ENCODE measurements at places on chromosomes 12 and 14.

DNA sequence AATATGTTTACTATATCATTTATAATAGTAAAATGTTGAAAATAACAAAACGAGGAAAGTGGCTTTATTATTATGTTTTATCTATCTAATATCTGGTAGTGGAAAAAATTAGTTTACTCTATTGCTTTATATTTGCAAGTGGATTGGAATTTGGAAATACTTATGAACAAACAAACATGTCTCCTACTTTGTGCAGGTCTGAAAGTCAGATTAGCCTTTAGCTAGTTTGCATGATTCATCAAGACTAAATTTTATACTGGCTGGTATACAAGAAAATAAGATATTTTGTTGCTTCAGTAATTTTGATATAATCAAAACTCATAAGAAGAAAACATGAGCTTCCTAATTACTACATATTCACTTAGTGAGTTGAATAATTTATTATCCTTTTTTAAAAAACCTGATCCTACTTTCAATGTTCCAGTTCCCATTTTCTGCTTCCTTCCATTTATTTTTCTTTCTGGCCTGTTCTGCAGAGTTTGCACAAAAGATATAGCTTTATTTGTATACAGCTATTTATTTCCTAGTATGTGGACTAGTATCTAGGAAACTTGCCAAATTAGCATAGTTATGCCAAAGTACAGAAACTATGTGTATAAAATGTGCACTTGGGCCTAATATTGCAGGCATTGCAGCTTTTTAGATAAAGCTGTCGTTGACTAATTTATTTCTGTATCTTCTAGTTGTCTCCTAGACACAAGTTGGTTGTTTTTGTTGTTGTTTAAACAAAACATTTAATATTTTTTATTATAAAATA, 122.0 kb downstream of the AKAP6 start:
- DNase-seq, result no peak

DNA sequence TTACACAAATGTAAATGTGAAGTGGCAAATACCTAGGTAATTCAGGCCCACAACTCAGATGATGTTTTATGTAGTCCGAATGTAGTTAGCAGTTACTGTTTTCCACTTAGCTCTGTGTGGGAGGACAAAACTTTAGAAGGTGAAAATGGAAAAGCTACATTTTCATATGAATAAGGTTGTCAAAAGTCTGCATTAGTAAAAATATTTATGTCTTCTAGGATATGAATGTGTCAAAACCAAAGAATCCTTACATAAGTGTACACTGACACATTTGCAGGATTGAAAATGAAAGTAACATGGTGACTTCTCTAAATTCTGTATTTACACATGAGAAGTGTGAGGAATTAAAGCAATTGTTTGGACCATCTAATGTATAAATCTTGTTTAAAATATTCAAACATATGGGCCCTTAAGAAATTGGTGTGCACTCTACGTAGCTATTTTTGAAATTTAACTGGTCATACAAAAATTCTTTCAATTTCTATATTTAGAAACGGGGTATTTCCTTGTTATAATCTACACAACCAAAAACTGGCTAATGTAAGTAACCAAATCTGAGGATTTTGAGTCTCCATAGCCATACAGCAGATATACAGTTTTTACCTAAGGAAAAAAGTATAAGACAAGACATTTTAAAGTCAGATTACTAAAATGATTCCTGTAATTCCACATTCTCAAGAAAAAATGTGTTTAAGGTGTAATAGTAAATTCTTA, 5.4 kb downstream of the CDKN1B start:
- peak; percentile 56 for DNase-seq

GRCh38 chr12:62917926-62918325, 17.0 kb downstream of the PPM1H start:
- DNase-seq, result no peak

GRCh38 chr12:83172866-83173649, 486.4 kb downstream of the TMTC2 start:
- no peak for DNase-seq

GRCh38 chr12:96812153-96812552, 94.9 kb upstream of the NEDD1 start:
- no peak for DNase-seq

DNA sequence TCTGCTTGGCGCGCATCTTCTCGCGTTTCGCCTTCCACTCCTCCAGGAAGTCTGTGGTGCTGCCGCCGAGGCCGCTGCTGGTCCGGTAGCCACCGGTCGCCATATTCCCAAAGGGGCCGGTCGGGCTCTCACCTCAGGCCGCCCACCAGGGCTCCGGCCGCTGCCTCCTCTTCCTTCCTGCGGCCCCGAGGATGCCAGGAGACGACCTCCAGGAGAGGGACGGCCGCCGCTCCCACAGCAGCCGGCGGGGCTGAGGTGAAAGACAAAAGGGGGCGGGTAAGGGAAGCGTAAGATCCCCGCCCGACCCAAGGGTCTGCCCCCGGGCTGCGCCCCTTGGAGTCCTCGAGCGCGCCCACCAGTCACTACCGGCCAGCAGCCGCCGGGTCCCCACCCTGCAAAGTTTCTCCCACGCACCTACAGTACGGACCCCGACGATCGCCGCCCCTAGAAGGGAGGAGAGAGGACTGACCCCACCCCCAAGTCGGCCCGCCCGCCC, 574 bp downstream of the PAWR start:
- DNase-seq, result peak; percentile 53

DNA sequence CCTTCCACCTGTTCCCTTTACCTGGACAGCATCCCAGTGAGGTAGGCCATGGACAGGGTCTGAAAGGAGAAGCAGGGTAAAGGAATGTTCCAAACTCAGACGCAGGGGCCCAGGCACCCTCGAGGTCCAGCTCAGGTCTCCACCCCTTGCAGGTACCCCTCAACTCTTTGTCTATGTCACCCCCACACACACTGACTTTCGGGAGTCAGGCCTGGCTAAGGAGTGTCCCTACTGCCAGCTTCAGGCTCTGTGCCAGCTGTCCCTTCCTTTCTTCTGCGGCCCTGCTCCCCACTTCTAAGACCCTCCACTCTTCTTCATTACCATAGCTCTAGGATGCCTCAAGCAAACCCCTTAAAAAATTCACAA, 13.6 kb downstream of the FAIM2 start:
- DNase-seq, result no peak

DNA sequence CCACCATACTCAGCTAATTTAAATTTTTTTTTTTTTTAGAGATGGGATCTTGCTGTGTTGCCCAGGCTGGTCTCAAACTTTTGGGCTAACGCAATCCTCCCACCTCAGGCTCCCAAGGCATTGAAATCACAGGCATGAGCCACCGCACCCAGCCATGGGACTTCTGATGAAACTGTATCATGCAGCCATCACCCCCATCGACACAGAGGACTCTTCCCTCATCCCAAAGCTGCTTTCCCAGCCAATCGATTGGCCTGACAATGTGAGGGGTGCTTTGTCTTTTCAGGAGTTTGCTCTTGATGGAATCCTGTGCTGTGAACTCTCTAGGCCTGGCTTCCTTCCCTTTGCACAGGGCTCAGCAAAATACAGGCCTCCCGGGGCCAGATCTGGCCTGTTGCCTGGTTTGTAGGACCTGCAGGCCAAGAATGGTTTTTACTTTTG, 59.6 kb upstream of the NCOR2 start:
- DNase-seq, result no peak

- no peak for DNase-seq
Observed at GRCh38 chr12:111444925-111445725, 39.4 kb downstream of the SH2B3 start.

GRCh38 chr14:21149641-21150367, 6.1 kb downstream of the OR5AU1 start:
- no peak for DNase-seq

DNA sequence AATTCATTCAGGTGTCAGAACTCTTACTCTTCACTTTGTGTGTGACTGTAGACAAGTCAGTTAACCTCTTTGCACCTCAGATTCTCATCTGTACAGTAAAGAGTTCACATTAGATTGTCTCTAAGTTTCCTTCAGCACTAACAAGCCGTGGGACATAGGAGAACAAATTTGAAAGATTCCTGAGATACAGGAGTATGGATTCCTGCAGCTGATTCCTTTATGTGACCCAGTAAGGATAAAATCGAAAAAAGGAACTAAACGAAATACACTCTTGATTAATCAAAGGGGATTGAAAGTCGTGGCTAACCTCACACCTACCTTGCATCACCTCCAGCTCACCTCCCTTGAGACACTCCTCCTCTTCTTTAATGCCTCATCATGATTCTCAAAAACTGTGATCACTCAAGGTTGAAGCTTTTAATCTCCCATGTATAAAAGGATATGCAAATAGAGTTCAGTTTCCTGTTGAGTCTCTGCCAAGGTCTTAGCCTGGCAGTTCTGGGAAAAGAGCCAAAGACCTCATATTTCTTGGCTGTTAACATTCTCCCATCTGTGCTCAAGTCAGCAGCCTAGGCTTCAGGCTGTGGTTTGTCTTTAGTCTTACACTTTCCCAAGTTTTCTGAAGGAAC, 156.6 kb downstream of the DAD1 start:
- peak; percentile 23 for DNase-seq

DNA sequence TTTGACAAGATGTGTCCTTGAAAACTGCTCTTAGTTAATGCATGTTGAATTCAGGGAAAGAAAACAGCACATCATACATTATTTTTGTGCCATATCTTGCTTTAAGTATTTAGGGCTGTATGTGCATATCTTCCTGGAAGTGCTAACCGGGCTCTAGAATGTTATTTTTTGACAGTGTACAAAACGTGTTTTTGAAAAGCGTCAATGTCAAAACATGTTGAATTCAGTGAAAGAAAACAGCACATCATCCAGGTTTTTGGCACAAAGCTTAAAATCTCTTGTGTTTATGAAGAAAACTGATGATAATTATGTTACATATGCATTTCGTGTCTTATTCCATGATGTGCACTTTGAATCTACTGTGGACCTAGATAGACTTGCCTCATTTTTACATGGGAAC, 82.7 kb downstream of the ASCL4 start:
- DNase-seq, result no peak

GRCh38 chr12:106245767-106246166, 2.1 kb downstream of the CKAP4 start:
- no peak for DNase-seq

DNA sequence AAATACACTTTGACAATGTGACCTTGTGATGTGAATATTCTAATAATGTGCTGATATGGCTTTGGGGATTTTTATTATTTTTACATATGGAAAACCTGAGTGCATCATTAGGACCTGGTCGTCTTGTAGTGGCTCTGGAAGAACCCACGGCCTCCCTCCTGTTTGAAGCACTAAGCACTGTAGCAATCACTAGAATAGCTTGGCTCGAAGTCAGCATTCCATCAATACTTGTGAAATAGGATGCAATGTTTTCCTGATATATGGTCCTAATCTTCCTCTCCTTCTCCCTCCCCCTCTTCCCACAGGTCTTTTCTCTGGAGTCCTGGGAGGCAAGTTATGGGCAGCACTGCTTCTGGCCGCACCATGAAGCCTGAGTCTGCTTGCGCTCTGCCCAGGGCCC, 71.9 kb downstream of the NRXN3 start:
- no peak for DNase-seq
